Osteocyte (in vitro differentiated cells): ENCODE measurements at places on chromosomes 7 and 10.

GRCh38 chr7:11810043-11810625 is 21.9 kb downstream of the THSD7A start:
- DNase-seq: no peak

DNA sequence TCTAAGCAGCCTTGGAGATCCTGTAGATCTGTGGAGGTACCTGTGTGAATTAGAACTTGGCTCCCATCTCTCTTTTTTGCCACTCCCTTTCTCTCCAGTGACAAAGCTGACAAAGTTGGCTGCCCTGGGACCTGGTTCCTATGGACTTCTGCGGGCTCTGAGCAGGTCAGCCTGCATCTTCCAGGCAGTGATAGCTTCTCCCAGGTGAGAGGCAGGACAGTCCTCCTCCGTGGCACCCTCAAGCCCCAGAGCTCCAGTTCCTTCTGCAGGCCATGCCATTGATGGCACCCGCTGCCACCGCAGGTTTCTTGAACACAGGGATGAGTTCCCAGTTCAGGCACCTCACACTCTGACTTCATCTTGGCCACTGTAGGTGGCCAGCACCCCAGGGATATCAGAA is 73.5 kb upstream of the GRB10 start:
- no peak for DNase-seq

DNA sequence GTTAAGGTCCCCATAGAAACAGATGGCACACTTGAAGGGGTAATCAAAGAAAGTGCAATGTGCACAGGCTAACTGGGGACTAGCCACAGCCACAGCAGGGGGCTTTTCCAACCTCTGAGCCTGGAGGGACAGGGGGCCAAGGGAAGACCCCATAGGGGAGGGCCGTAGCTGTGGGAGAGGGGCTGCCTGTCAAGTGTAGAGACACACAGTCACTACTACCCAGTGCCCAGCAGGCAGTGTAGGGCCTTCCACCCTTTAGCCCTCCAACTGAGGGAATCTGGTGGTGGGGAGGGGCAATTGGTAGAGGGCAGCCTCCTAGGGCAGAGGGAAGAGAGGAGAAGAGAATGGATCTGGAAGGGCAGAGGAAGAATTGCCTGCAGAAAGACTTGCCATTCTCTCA is 54.6 kb downstream of the CREB5 start:
- no peak for DNase-seq

DNA sequence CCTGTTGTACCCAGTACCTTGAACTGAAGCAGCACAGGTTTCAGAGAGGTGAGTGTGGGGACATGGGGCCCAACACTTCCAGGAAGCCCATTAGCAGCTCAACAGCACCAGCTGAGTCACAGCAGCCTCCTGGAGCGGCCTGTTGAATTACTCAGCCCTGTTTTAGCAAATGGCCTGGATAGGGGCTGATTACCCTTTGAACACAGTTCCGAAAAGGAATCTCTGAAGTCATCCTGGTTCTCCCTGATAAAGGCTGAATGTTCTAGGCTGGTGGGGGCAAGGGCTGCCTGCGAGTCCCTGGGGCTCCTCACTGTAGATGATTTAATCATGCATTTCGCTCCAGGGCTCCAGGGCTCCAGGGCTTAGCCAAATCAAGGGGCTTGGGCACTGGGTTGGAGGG is 287.5 kb downstream of the GRID1 start:
- no peak for DNase-seq

- no peak for DNase-seq
Observed at GRCh38 chr7:139725858-139726484, 51.8 kb downstream of the HIPK2 start.

DNA sequence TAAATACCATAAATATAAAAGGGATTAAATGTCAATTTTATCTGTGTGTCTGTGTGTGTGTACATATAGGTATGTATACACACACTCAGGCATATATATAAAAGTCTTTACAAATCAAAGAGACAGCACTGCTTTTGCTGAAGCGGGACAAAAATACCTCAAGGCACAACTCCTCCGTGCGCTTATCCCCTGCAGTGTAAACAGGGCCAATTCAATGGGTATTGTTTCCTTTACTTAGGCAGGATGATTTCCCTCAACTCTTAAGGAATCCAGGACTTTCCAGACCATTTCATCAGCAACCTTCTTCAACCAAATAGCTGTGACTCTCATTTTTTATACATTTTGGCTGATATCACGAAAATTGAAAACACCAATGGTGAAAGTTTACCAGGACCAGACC is 227.7 kb downstream of the CRPPA start:
- DNase-seq: no peak

DNA sequence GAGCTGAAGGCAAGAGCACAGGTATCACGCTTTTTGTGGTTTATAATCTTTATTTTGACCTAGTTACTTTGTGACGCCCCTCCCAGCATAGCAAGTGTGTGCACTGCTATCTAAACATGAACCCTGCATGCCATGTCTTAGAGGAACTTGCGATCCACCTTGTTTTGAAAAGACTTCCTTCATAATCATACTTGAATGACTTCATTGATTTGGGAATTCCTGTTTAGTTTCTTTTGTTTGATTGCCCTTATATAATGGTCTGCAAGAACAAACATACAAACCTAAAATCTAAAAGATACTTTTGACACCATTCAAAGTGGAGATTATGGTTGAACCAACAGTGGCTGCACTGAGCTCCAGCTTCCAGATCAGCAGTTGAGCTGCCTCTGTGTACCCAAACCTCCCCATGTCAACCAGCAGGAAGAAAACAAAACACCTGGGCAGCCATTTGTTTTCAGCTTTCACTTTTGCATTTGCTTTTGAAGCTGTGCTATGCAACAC is 132.6 kb downstream of the CELF2 start:
- no peak for DNase-seq

GRCh38 chr7:99072126-99072525 is 71.8 kb downstream of the SMURF1 start:
- DNase-seq: no peak

DNA sequence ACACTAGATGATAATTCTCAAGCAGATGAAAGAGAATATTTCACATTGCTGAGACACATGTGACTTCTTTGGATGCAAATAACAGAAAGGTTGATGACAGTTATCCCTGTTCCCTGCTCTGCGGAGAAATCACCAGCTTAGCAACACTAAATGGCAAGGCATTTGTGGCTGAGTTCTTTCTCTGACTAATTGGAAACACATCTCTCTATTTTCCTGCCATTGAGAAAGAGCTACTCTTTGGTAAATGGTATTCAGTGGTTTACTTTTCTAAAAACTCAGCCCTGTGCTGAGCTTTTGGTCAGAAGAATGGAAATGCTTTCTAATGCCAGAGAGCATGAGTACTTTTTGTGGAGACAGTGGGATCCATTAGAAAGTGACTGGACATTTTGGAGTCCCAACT is 771.4 kb downstream of the LRMDA start:
- no peak for DNase-seq

DNA sequence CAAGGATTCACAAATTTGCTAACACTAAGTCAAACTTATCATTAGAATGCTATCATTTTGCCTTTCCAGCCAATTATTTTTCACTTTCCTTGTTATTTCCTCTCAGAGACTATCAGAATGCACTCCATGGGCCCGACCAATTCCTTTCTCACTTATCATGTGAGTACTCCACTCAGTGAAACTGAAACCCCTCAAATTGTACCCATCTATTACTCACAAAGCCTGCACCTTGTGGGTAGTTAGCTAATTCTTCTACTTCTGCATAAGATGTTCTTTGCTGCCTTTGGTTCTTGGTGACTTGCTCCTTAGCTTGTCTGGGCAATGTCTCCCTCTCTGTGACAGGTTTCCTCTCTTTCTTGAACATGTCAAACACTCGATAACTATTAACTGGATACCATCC is 35.2 kb upstream of the MBL2 start:
- no peak for DNase-seq

DNA sequence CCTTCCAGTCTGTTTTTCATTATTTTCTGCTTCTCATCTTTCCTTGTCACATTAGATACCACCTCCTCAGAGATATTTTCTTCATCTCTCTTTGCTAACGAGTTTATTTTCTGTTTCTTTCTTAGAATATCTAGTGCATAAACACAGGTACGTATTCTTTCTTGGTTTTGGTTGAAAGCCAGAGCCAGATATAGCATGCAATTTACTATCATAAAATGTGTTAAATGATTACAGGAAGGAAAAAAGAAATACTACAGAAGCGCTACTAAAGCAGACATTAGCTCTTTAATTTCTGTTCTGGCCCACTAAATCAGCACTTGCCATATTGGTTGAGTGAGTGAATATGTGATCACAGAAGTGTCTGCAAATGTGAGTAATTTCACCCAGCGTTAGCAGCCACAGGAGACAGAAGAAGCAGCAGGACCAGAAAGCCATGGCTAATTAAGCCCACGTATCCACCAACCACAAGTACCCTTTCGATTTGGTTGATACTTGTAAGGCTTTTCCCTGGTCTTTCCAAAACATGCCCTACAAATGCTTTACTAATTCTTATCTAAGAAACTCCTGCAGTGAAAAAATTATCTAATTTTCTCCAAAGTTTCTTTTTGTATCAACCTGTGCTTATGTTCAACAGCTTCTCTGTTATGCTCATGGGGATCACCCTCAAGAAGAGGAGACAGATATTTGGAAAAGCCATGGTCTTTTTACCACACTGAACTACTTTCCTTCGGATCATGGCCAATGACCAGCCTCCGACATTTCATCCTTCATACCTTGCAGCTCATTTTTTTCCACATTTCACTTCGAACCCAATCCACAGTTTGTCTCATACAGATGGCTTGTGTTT is 23.1 kb upstream of the MACC1 start:
- no peak for DNase-seq

- DNase-seq: no peak
Observed at GRCh38 chr7:29290829-29291228, 96.3 kb downstream of the CHN2 start.

- DNase-seq: no peak
Observed at GRCh38 chr7:151429560-151430331, 10.2 kb downstream of the CRYGN start.

GRCh38 chr7:8177109-8177933 is 84.6 kb downstream of the ICA1 start:
- no peak for DNase-seq

GRCh38 chr10:61921143-61921542 is 19.6 kb downstream of the ARID5B start:
- DNase-seq: no peak

DNA sequence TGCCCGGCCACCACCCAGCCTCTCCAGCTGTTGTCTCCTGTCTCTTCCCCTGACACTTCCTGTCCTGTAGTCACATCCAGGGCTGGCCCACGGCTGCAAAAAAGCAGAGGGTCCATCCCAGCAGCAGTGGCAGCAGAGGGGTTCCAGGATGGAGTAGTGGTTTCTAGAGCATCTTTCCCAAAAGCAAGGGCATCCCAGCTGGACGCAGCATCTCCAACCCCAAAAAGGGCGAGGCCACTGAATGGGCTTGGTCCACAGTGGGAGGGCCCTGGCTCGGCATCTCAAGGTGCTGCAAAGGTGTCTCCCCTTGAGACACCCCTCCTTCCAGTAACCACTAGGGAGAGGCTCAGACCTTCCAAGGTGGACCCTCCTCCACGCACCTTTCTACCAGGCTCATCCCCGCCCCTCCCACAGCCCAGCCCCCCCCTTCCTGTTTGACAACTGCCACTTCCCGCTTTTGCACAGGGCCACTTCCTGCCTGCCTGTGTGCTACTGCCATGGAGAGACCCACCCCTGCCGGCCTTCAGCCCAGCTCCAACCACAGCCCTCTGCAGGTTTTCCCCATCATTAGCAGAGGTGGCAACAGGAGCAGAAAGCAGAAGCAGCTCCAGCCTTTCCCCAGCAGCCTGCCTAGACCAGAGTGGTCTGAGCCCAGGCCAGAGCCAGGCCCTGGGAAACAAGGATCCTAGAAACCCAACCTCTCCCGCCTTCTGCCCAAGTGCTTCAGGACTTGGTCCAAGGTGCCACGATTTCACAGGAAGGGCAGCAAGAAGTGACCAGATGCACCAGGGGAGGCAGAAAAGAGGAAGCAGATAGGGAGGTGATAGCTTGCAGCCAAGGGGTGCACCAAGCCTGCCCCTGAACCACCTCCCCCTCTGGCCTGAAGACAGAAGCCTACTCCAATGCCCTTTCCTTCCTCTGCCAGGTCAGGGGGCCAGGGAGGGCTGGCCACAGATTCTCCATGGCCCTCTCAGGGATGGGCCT is 8.6 kb downstream of the CAMK2G start:
- DNase-seq: no peak

DNA sequence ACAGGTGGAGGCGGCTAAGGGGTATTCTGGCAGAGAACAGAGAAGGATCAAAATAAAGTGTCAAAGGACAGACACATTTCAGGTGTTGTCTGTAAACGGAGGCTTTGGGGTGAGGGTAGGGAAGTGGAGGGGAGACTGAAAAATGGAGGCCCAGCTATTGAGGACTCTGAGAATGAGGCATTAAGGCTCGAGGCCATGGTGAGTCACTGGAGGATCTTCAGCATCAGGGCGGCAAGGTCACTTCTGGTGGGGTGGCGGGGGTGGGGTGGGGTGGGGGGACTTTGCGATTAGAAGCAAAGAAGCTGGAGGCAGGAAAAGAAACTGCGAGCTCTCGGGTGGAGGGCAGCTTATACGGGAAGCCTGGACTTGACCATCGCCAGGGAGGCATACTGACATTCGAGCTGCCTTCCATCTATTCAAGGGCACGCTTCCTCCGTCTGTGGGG is 58.4 kb upstream of the PCGF5 start:
- DNase-seq: no peak

- DNase-seq: no peak
Observed at GRCh38 chr10:78408671-78409472, 375.2 kb downstream of the RPS24 start.

- DNase-seq: no peak
Observed at GRCh38 chr10:11682851-11683250, 59.3 kb upstream of the ECHDC3 start.

DNA sequence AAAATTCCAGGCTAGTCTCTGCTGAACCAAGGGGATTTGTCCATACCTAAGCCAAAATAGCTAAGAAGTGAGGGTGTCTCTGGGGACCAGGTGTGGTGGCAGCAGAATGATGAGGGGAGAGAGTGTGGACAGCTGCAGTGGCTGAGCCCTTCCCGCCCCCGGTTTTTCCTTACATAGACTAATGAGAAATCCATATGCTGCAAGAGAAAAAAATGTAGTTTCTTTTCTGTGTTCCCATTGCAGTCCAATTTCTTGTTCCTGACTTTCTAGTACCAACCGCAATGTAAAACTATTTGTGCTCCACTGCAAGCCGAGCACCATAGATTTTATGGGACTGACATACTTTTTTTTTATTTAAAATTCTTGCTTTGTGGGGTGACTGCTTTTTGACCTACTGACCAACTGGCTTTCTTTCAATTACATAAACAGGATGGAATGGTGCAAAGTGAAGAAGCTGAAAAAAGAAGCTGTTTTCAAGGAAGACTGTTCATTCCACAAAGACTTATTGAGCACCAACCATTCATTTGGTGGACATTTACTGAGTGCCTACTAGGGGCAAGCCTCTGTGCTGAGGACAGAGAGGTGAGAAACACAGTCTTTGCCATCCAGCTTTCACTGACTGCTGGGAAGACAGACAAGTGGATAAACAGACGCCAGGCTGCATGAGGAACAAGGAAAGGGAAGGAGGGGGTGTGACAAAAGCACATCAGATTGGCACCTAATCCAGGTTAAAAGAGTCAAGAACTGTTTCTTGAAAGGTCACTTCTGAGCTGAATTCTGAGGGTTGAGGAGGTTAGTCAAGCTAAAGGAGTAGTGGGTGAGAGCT is 9.8 kb downstream of the CEP41 start:
- no peak for DNase-seq
